Activated T-helper 2 cell treated with anti-CD3 and anti-CD28 coated beads, Interferon-gamma antibody, Interleukin-2, Interleukin-4, amounts not matched to agents 10 μg/mL and 5 μg/mL and 100 μg/mL, durations not matched to agents 14 hours and 24 hours and 36 hours (primary cell): ENCODE measurements at places on chromosomes 11 and 22.

GRCh38 chr11:117860139-117860538 is 16.3 kb downstream of the FXYD6 start:
- peaks cover 10% of the 10 kb centered on the region for H3K27me3 ChIP-seq
- H3K4me1 ChIP-seq, result peaks cover 3% of the 10 kb centered on the region
- DNase-seq, result no peak
- no peaks in the 10 kb centered on the region for H3K36me3 ChIP-seq
- no peak overlapping the region for H3K4me3 ChIP-seq
- H3K27ac ChIP-seq, result no peak overlapping the region

DNA sequence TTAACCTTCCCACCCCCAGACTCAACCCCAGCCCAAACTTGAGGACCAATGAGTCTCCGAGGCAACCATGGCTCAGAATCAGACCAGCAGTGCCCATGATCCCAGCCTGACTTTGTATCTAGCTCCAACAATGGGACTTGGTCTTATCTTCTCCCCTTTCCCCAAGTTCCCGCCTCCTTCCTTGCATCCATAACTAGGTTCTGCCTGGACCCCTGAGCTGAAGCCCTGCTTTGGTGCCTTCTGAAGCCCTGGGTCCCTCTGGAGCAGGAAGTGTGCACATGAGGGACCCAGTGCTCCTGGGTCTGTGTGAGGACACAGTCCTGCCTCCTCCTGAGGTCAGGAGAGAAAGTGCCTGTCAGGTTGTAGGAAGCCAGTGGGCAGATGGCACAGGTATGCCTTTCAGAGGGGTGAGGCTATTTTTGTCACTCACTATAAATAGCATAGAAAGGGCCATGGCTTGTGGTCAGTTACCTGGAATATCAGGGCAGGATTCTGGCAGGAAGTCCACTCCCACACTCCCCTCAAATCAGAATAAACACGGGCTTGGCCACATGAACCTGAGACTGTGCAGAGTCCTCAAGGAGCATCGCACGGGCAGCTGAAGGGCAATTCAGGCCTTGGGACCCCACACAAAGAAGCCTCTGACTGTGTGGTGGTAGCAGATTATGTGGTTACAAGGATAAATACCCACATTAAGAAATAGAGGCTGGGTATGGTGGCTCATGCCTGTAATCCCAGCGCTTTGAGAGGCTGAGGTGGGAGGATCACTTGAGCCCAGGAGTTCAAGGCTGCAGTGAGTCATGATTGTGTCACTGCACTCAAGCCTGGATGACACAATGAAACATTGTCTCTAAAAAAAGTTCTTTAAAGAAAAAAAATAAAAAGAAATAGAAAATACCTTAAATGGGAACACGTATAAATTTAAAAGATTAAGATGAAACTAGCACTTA is 27.4 kb downstream of the RCN1 start:
- H3K36me3 ChIP-seq, result no peaks in the 10 kb centered on the region
- no peak for DNase-seq
- H3K27me3 ChIP-seq, result peaks cover 13% of the 10 kb centered on the region
- H3K4me1 ChIP-seq, result peaks cover 14% of the 10 kb centered on the region
- H3K27ac ChIP-seq, result no peak overlapping the region

DNA sequence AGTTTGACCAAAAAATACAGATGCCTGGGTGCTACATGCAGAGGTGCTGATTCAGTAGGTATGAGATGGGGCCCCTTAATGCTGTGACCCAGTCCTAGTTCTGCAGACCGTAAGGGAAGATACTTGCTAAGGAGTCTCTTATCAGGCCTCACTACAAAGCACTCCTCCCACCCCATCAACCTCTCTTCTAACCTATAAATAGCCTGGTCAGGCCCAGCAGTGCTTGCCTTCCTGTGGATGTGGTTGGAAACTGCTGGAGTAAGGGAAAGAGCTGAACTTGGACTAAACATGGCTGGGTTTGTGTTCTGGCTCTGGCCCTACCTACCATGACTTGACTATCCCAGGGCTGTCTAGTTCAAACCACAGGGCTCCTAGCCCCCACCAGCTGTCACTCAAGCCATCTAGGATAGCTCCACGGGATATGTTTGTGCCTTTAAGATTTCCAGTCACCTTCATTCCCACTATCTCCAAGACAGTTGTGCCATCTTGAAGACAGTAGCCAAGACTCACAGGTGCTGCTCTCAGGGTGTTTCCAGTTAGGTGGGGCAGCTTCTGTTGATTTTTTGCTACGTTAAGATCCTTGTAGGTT is 9.5 kb upstream of the DKK3 start:
- no peak for DNase-seq
- H3K36me3 ChIP-seq, result no peaks in the 10 kb centered on the region
- no peaks in the 10 kb centered on the region for H3K4me1 ChIP-seq
- peaks cover 54% of the 10 kb centered on the region for H3K27me3 ChIP-seq

DNA sequence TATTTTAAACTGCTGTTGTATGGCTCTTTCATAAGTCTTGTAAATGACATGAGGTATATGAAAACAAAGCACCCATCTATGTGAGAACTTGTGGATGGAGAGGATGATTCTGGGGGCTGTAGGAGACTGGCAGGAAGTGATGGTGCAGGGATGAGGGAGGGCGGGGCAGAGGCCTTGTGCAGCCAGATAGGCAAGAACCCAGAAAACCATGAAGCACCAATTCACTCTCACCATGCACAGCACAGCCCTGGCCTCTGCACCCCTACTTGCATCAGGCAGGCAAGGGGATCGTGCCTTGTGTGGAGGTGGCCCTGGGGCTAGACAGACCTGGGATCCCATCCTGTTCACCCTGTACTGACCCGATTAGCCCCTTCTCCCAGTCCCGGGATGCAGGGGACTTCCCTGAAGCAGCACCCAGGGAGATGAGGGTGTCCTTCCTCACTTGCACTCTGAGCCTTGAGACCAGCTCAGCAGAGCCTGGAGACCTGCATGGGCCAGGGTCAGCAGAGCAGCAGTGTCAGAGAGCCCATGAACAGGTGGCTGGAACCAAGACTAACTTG is 85.5 kb downstream of the MORC2 start:
- no peaks in the 10 kb centered on the region for H3K27me3 ChIP-seq
- no peak overlapping the region for H3K27ac ChIP-seq
- H3K4me1 ChIP-seq, result no peaks in the 10 kb centered on the region
- no peak for DNase-seq
- no peak overlapping the region for H3K4me3 ChIP-seq
- no peaks in the 10 kb centered on the region for H3K36me3 ChIP-seq

GRCh38 chr22:49068861-49069500 is 758.7 kb downstream of the BRD1 start:
- H3K36me3 ChIP-seq, result no peaks in the 10 kb centered on the region
- DNase-seq, result no peak
- no peaks in the 10 kb centered on the region for H3K4me1 ChIP-seq
- H3K4me3 ChIP-seq, result no peak overlapping the region
- H3K27ac ChIP-seq, result no peak overlapping the region
- H3K27me3 ChIP-seq, result peaks cover 4% of the 10 kb centered on the region
